Endothelial cell (in vitro differentiated cells): ENCODE measurements at places on chromosomes 7 and 10. TPM values are rescaled to one million over a fixed set of nuclear protein-coding genes. Genes with fewer than 3 reads are reported as not detected.

DNA sequence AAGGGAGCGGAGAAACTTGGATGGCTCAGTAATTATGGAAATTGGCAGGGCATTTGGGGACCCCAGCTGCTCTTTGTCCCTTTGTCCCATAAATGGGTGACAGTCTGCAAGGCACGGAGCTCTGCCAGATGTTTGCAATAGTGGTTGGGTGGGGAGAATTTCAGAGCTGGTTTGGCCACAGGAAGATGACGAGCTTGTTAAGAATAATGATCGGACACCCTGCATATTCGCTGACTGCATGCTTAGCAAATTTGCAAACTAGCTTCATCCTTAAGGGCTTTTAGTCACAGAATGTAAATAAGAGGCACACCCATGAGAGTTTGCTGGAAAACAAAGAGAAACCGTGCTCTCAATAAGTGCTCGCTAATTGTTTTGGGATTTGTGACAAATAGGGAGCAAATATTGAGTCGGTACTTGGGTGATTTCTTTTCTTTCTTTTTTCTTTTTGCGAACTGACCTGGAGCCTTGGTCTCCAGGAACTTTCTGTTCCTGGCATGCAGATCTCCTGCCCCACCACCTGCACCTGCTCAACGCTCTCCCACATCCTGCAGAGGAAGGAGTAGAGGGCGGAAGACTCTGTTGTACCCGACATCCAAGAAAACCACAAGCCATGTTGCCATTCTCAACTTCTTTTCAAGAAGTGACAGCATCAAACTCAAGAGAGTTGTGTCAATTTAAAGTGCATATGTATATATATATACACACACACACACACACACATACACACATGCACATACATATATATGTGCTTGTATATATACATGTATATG is 238.9 kb downstream of the CAMK1D start:
- DNase-seq = no peak

Gene SHLD2
- 16.1 TPM for total RNA-seq

Gene PRSS2
- total RNA-seq = 2.0 TPM

DNA sequence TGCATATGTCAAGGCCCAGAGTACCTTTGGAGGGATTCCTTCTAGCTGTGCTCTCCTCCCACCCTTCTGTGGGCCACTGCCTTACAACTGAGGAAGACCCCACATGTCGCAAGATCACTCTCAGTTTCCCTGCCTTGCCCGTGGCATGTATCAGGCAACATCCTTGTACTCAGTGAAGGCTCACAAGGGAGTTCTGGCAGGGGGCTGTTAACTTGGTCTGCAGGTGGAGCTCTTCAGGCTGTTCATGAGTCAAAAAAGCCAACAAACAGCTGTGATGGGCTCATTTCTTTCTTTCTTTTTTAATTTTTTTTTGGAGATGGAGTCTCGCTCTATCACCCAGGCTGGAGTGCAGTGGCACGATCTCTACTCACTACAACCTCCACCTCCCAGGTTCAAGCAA is 513.0 kb upstream of the ANKRD30A start:
- DNase-seq = no peak

- no peak for DNase-seq
Observed at GRCh38 chr7:21146642-21147423, 281.1 kb upstream of the SP4 start.

Gene OR2A5
- total RNA-seq = not detected
